Activated CD8-positive, alpha-beta T cell treated with anti-CD3 and anti-CD28 coated beads, Interleukin-2, amount 10 ng/mL, durations not matched to agents 7 days and 5 days (primary cell): ENCODE measurements at places on chromosomes 3 and 15.
A peak's percentile ranks its signal among the peaks of the same experiment; 100 is the strongest.

GRCh38 chr3:79211586-79212359 lies 556.0 kb downstream of the ROBO1 start:
- no peaks in the 10 kb centered on the region for H3K4me1 ChIP-seq
- DNase-seq, result no peak
- H3K27me3 ChIP-seq, result no peaks in the 10 kb centered on the region
- H3K4me3 ChIP-seq, result no peak overlapping the region
- H3K27ac ChIP-seq, result no peak overlapping the region

DNA sequence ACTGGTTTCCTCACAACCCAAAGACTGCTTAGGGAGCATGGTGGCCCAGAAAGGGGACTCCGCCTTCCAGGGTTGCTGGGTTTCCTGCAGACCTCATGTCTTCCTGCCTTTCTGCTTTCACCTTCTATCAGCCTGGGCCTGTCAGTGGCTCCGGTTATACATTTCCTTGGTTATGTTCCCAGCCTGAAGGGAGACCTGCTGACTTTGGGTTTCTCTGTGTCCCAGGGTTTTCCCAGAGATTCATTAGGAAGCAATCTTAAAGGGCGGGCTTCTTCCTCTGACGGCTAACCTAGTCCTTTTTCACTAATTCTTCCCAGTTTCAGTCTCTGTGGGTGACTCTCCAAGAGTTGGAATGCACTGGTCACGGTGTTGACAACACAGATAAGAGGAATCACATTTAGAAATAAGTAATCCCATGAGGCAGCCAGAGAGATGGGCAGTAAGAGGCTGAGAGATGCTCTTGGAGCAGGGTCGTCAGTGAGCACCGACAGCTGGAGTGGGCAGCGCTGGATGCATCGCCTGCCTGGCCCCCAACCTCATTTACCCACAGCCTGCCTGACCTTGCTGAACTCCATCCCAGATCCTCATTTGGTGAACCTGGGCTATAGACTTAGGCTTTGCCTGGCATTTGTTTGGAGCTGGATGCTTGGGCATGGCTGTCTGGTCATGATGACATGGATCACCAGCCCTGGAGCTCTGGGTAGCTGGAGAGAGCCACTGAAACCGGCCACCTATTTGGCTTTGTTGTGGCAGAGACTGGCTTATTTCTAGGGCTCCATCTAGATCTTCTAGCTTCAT lies 10.0 kb upstream of the EHD4 start:
- H3K27ac ChIP-seq, result no peak overlapping the region
- H3K4me3 ChIP-seq, result no peak overlapping the region
- H3K36me3 ChIP-seq, result no peaks in the 10 kb centered on the region
- peaks cover 12% of the 10 kb centered on the region for H3K27me3 ChIP-seq

- H3K27ac ChIP-seq, result no peak overlapping the region
- no peaks in the 10 kb centered on the region for H3K36me3 ChIP-seq
- no peak overlapping the region for H3K4me3 ChIP-seq
- no peak for DNase-seq
- peaks cover 5% of the 10 kb centered on the region for H3K4me1 ChIP-seq
Measured at GRCh38 chr3:37715976-37716375, 145.7 kb upstream of the CTDSPL start.

GRCh38 chr3:149307435-149307783 lies 26.0 kb downstream of the TM4SF18 start:
- H3K27me3 ChIP-seq, result peaks cover 20% of the 10 kb centered on the region
- H3K27ac ChIP-seq, result no peak overlapping the region
- H3K4me3 ChIP-seq, result no peak overlapping the region
- DNase-seq, result no peak
- H3K36me3 ChIP-seq, result no peaks in the 10 kb centered on the region
- no peaks in the 10 kb centered on the region for H3K4me1 ChIP-seq

GRCh38 chr15:73994912-73995622 lies 551 bp downstream of the PML start:
- DNase-seq, result peak; percentile 38
- peak overlapping the region; percentile 90 for H3K27ac ChIP-seq
- H3K27me3 ChIP-seq, result no peaks in the 10 kb centered on the region

GRCh38 chr15:47640901-47641300 lies 76.4 kb upstream of the SEMA6D start:
- no peak for DNase-seq
- no peaks in the 10 kb centered on the region for H3K36me3 ChIP-seq
- H3K4me3 ChIP-seq, result no peak overlapping the region
- H3K27ac ChIP-seq, result no peak overlapping the region
- H3K4me1 ChIP-seq, result no peaks in the 10 kb centered on the region

DNA sequence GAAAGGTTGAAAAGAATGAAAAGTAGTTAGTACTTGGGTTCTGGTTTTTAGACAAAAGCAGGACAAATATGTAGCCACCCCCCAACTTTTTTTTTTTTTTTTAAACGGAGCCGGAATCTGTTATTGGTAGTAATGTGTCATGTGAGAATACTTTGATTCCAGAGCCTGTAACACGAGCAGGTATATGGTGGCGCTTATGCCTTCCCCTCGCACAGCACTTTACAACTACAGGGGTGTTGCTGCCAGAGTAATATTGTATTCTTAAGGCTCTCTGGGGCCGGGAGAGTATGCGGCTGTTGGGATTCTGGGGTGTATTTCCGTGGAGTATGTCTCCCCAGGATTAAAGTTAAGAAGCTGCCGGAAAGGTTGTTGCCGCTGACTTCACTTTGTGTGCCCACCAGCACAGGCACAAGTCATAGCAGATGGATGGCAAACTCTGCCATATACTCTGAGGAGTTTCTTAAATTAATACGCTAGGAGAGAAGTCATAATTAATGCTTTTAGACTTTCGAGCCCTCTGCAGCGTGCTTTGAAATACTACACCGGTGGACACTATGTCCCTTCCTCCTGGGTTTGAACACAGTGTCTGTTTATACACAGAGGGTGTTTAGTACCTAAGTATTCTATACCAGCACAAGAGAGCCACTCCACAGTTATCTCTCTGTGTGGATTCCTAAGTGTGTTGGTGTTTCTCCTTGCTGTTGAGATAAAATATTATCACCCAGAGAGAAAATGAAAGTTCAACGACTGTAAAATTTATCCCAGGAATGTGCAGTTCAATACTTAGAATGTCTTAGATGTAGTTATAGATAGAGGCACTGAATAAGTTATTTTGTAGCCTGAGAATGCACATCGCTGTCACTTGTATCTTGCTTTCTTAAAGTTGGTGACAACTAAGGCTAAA lies 1.4 kb downstream of the MBNL1 start:
- peak overlapping the region; percentile 90 for H3K4me3 ChIP-seq
- peaks cover 74% of the 10 kb centered on the region for H3K36me3 ChIP-seq
- DNase-seq, result peak; percentile 56
- peak overlapping the region; percentile 87 for H3K27ac ChIP-seq

DNA sequence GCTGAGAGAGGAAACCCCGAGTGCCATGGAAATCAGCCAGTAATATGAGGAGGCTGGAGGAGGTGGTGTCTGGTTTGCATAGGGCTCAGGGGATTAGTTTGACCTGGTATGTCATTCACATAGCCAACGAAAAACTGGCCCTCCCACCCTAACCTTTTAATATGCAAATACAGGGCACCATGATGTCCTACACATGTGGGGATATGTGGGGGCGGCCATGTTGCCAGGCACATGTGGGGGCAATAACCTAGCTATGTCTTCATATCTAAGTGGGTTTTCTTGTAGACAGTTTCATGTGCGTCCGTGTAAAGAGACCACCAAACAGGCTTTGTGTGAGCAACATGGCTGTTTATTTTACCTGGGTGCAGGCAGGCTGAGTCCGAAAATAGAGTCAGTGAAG lies 110.1 kb downstream of the MOBP start:
- H3K36me3 ChIP-seq, result no peaks in the 10 kb centered on the region
- no peak for DNase-seq
- H3K27me3 ChIP-seq, result peaks cover 2% of the 10 kb centered on the region

- H3K36me3 ChIP-seq, result peaks cover 54% of the 10 kb centered on the region
- H3K4me3 ChIP-seq, result no peak overlapping the region
- H3K4me1 ChIP-seq, result peaks cover 79% of the 10 kb centered on the region
- H3K27ac ChIP-seq, result no peak overlapping the region
Measured at GRCh38 chr3:71099997-71100719, 483.4 kb downstream of the FOXP1 start.

DNA sequence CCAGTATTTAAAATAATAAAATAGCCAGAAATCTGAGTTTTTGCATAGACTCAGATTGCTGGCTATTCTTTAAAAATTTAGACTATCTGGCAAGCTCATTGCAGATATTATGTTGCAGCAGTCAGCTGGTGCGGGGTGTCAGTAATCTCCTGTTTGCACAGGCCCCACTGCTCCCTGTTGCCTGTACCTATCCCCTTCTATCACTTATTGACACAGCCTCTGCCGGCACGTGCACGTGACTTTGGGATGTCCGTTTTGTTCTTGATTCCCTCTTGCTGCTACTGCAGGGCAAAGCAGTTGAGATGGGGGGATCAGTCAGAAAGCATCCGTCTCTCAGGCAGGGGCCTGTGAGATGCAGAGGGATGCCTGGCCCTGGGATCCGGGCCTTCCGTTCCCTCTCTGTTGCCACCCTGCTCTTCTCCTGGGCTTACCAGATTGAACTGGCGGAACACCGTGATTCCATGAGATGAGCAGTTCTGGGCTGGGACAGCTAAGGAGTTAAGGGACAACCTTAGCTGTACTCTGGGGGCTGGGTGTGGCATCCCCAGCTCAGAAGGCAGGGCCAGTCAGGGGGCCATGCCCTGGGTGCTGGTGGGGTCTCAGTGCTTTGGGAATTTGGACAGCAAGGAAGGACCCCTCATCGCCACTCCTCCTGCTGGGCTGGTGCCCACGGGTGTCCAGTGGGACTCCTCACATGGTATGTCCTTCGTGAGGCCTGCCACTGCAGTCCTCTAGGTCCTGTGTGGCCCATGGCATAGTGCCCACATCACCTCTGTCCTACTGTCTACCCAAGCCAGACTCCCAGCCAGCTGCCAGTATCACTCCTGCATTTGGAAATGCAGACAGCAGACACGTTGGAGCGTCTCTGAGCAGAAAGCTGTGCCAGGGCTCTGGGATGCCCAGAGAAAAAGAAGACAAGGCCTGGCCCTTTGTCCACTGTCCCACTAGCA lies 11.8 kb downstream of the MRAS start:
- H3K36me3 ChIP-seq, result no peaks in the 10 kb centered on the region
- H3K4me1 ChIP-seq, result no peaks in the 10 kb centered on the region
- no peak overlapping the region for H3K4me3 ChIP-seq
- no peak for DNase-seq

- no peaks in the 10 kb centered on the region for H3K36me3 ChIP-seq
- DNase-seq, result no peak
- no peak overlapping the region for H3K4me3 ChIP-seq
- H3K4me1 ChIP-seq, result no peaks in the 10 kb centered on the region
- no peaks in the 10 kb centered on the region for H3K27me3 ChIP-seq
Measured at GRCh38 chr3:139187154-139187553, 142.5 kb upstream of the PRR23C start.

DNA sequence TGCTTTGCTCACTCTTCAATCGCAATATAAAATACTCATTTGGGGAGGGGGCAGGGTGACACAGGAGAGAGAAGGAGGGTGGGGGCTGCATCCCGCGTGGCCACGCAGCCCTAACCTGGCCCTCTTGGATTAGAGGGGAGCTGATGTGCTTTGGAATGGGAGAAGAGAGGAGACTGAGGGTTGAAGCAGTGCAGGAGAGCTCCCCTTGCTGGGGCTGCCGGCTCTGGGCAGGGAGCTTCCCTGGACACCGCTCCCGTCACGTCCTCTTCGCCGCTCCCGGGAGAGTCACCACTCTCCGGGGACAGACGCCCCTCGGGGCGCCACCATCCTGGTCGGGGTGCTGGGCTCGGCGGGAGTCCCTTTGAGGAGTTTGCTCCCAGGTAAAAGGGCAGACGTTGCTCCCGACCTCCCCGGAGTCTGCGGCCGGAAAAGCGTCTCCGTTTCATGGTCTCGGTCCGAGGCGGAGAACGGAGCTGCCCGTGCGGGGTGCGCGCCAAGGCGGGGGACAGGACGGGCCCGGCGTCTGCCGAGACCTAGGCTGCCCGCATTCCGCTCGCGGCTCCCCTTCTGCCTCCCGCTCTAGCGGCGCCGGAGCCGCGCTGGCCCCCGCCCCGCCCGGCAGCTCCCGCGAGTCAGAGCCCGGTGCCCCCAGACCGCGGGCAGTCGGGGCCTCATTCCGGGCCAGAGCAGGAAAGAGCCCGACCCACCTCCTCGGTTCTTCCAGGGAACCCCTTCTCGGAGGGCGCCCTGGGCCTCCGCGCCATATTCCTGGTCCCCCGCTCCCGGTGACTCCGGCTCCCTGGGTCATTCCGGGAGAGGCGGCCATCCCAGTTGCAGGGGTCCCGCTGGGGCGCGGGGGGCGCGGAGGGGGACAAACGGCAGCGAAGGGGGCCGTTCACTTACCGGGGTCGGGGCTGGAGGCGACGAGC lies 603 bp downstream of the SLC7A14 start:
- H3K4me3 ChIP-seq, result no peak overlapping the region
- H3K27me3 ChIP-seq, result peaks cover 44% of the 10 kb centered on the region
- H3K27ac ChIP-seq, result no peak overlapping the region
- H3K4me1 ChIP-seq, result no peaks in the 10 kb centered on the region
- no peak for DNase-seq

DNA sequence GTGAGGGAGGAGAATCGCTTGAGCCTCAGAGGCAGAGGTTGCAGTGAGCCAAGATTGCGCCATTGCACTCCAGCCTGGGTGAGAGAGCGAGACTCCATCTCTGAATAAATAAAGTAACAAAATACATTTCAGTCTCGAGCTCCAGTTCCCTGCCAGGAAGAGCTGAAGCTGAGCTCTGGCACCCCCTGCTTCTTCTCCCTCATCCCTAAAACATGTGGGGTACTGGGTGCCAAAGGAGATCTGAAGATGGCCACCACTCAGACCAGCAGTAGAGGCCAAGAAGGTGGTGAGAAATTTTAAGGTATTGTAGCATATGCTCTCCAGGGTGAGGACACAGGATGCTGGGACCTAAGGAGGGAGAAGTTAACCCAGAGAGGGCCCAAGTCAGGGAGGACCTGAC lies 75.0 kb upstream of the CGNL1 start:
- H3K27ac ChIP-seq, result no peak overlapping the region
- H3K27me3 ChIP-seq, result peaks cover 9% of the 10 kb centered on the region
- no peak for DNase-seq
- H3K36me3 ChIP-seq, result no peaks in the 10 kb centered on the region

DNA sequence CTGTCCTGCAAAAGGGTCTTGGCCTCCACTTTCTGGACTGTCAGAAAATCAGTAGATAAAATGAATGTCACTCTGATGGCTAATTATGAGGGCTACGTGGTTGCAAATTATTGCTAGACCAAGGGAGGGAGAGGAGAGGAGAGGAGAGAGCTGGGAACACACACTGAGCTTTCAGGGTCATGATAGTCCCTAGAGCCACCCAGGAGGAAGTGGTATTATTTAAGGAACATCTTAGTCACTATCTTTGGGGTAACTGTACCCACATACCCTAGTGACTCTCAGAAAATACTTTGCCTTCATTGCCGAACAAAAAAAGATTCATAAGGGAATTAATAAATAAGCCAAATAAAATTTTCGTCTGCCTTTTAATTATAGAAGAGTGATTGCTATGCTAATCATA lies 642.3 kb upstream of the CFAP20DC start:
- H3K36me3 ChIP-seq, result no peaks in the 10 kb centered on the region
- no peak for DNase-seq
- no peak overlapping the region for H3K4me3 ChIP-seq
- no peak overlapping the region for H3K27ac ChIP-seq
- H3K27me3 ChIP-seq, result no peaks in the 10 kb centered on the region

- no peak overlapping the region for H3K4me3 ChIP-seq
- H3K27ac ChIP-seq, result no peak overlapping the region
- peaks cover 2% of the 10 kb centered on the region for H3K4me1 ChIP-seq
- no peaks in the 10 kb centered on the region for H3K27me3 ChIP-seq
- no peak for DNase-seq
Measured at GRCh38 chr3:23960649-23961048, 15.6 kb downstream of the NR1D2 start.

- no peak overlapping the region for H3K4me3 ChIP-seq
- DNase-seq, result no peak
- no peaks in the 10 kb centered on the region for H3K27me3 ChIP-seq
- no peak overlapping the region for H3K27ac ChIP-seq
- H3K36me3 ChIP-seq, result peaks cover 50% of the 10 kb centered on the region
Measured at GRCh38 chr3:16357186-16358121, 92.4 kb downstream of the OXNAD1 start.
